NCI-H69 (cell line): ENCODE measurements at places on chromosomes 2 and 18.

DNA sequence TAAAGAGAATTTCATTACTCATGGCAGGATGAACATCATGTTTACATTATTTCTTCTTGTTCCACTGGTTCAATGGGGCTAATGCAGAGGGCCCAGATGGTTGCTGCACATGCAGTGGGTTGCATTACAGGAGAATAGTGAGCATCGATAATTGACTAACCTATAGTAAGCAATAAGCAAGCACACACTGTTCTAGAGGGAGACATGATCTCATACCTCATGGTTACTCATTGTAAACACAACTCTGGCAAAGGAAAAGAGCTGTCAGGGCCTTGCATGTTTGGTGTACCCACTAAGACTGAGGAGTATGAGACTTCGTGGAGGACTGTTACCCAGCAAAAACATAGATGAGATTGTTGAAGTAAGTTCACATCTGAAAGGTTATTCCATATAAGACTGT, 885.6 kb upstream of the VRK2 start:
- DNase-seq: peak; percentile 55

GRCh38 chr18:21963336-21963735, 206.1 kb upstream of the GATA6 start:
- DNase-seq: no peak

DNA sequence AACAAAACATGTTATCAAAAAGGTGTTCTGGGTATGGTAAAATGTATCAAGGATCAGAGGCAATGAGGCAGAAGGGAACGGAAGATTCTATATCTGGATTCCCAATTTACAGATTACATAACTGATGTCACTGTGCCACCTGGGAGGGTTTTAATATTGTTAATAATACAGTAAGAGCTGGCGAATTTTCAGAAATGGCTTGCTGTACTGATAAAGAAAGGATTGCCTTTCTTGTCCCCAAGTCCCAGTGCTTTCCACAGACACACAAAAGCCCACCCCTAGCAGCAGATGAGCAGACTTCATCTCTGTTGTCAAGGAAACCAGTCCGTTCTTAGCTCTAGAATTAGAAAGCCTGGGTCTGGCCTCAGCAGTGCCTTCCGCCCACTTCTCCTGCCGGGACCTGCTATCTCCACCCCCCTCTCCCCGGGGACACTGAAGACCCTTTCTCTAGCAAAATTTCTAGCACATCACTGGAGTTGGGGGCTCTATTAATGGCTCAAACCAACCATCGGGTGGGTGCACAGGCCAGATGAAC, 34.3 kb downstream of the ADD2 start:
- DNase-seq: no peak

DNA sequence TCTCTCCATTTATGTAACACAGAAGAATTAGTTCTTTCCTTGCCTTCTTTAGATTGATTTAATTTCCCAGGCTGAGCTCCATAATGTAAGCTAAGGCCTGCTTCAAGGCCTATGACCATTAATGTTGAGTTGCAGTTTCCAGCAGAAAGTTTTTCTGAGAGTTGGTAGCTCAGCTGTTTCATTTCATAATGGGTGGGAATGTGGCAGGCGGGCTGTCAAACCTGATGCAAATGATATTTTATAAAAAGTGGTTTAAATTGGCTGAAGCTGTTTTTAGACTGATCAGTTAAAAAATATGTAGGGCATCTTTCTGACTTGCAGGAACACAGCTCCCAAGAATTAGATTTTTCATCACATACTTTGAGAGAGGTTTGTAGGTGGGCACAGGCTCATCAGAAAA, 40.4 kb upstream of the FSHR start:
- DNase-seq: no peak

GRCh38 chr18:61965311-61965710, 72.5 kb upstream of the RNF152 start:
- no peak for DNase-seq

- DNase-seq: no peak
These were observed 73.3 kb downstream of the ZNF385B start for GRCh38 chr2:179788104-179788503.

DNA sequence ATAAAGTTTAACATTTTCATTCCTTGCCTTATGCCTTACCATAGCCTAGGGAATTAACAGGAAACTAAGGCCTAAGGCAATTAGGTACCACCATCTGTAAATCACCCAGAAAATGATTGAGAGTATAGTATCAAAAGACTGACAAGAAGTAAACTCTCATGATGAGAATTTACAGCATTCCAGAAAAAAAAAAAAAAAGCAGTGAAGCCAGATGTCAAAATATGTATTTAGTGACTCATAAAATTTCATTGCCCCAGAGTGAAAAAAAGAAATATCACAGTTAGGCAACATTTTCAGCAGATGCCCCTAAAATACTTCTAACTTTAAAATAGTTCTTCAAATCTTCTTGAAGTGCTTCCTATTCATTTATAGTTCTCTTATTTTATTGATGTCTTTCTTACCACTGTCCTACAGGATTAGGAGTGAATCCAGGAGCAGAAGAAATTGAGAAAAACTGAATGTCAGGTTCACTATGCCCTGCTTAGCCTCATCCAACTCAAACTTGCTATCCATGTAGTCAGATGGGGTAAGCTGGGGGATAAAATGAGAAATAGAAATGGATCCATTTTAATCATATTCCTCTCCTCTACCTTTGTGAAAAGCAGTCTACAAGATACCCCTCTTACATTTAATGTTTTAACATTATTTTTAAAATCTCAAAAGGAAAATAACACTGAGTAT, 57.3 kb upstream of the TANK start:
- DNase-seq: no peak

- DNase-seq: peak; percentile 63
These were observed 62.3 kb downstream of the FIGN start for GRCh38 chr2:163673522-163673921.

GRCh38 chr18:12424252-12424651, 16.5 kb downstream of the PRELID3A start:
- DNase-seq: no peak

GRCh38 chr18:28820353-28820752, 643.4 kb upstream of the CDH2 start:
- no peak for DNase-seq

GRCh38 chr2:235343156-235343774, 150.6 kb upstream of the AGAP1 start:
- no peak for DNase-seq
